M059J (cell line): ENCODE measurements at places on chromosomes 4 and X. TPM values are rescaled to one million over a fixed set of nuclear protein-coding genes. Genes with fewer than 3 reads are reported as not detected.
A peak's percentile ranks its signal among the peaks of the same experiment; 100 is the strongest.

The CCKAR gene
- total RNA-seq: 26.1 and 35.7 TPM in 2 replicates

GRCh38 chr4:61202638-61203435 is 2.7 kb downstream of the ADGRL3 start:
- DNase-seq: no peak

The LEF1 gene
- total RNA-seq: 12.4 and 13.1 TPM in 2 replicates

The IL13RA2 gene
- 143 and 152 TPM in 2 replicates for total RNA-seq

The FAT4 gene
- total RNA-seq: 1.6 and 3.1 TPM in 2 replicates

The UXT gene
- total RNA-seq: 178 and 233 TPM in 2 replicates

DNA sequence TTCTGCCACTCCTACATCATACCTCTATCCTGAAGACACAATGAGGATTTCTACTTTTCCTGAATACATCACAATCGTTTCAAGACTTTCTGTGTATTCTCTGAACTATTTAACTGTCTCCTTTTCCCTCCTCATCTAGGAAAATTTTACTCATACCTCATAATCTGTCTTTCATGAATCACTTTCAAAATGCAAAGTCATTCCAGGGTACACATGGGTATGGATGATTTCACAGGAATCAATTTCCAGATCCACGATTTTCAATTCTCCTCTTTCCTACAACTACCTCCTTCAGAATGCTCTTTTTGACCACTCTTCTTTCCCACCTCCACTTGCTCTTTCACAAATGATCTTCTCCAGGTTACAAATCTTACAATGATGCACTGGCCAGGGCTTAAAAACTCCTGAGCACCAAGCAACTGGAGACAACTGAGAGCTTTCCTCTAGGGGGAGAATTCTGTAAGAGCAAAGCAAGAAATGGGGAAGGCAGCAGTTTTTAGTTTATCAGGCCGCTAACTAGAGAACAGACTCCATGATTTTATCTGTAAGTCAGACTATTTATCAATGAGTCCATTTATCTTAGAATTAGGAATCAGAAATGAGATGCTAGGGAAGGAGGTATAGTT is 116.4 kb downstream of the PPP3CA start:
- DNase-seq: no peak

- no peak for DNase-seq
Measured at GRCh38 chr4:77126809-77127208, 30.2 kb upstream of the CCNG2 start.

The C4orf50 gene
- not detected in 2 replicates for total RNA-seq

DNA sequence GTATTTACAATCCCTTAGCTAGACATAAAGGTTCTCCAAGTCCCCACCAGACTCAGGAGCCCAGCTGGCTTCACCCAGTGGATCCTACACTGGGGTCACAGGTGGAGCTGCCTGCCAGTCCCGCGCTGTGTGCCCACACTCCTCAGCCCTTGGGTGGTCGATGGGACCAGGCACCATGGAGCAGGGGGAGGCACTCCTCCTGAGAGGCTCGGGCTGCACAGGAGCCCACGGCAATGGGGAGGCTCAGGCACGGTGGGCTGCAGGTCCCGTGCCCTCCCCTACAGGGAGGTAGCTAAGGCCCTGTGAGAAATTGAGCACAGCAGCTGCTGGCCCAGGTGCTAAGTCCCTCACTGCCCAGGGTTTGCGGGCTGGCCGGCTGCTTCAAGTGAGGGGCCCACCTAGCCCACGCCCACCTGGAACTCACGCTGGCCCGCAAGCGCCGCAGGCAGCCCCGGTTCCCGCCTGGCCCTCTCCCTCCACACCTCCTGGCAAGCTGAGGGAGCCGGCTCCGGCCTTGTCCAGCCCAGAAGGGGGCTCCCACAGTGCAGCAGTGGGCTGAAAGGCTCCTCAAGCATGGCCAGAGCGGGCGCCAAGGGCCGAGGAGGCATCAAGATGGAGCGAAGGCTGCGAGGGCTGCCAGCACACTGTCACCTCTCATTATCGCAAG is 113.9 kb downstream of the PRDM5 start:
- DNase-seq: no peak

The NUDT11 gene
- total RNA-seq: 3.6 and 4.1 TPM in 2 replicates

DNA sequence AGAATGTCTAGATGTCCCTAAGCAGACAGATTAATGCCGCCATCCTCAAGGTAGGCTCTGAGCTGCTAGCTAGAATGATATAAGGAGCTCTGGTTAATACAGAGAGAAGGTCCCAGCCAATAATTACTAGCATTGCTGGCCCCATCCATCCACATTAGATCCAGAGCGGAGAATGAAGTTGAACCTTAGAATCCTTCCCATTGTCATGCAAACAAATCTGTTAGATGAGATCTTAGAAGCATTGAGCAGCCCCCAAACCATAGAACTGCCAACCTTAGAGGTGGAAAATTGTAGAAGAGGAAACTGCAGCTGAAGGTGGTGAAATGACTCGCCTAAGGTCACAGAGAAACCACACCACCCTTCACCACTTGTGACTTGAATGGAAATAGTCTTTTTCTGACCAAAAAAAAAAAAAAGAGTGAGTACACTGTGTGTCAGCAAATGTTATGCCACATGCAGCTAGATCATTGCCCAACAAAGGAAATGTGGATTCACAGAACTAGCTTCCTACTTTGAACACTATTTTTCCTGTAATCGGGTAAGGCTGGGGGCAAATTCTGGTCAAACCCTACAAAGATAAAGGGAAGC is 162.1 kb downstream of the SMIM20 start:
- peak; percentile 73 for DNase-seq

The CXCL8 gene
- 33.1 and 33.9 TPM in 2 replicates for total RNA-seq

- DNase-seq: peak; percentile 94
Measured at GRCh38 chrX:17547658-17548057, 172.7 kb downstream of the NHS start.

GRCh38 chr4:62482355-62482754 is 1282.2 kb downstream of the ADGRL3 start:
- no peak for DNase-seq

- DNase-seq: no peak
Measured at GRCh38 chr4:4695497-4695896, 153.6 kb upstream of the STX18 start.

The HHIP gene
- total RNA-seq: 0.17 and 2.8 TPM in 2 replicates

The TEX13C gene
- not detected in 2 replicates for total RNA-seq

The HAND2 gene
- total RNA-seq: not detected in 2 replicates

DNA sequence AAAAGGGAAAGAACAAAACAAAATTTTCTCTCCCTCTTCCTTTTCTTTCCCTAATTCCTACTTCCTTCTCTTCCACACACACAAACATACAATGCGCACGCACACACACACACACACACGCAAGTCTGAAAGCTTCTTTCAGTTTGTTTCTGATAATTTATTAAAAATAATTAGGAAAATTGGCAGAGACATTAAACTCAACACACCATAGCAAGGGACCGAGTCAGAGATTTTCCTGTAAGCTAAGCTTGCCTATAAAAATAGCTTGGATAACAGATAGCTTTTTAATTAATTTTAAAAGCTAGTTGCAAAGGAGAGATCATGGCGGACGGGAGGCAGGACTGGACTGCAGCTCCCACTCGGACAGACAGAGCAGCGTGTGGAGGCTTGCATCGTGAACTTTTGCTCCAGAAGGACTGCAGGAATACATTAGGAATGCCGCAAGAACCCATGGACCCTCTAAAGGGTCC is 92.6 kb upstream of the MAPK10 start:
- DNase-seq: no peak

The ERAS gene
- total RNA-seq: not detected in 2 replicates

DNA sequence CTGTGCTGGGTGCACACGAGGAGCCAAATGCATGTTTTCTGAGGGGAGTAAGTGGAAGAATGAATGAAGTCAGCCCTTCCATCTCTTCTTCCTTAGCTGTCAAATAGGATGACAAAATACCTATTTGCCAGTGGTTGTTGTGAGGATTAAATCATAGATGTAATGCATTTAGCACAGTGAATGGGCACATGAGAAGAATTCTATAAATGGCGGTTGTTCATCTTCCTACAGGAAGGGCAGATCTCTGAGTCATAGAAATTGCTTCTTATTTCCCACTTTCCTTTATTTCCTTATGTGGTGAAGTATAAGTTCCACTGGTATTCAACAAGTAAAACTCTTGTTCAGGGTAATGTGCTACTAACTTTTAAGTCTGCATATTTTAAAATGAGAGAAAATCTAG is 83.1 kb downstream of the SORBS2 start:
- no peak for DNase-seq
